ENCODE measurements at places on chromosomes 7 and 10.
A peak's percentile ranks its signal among the peaks of the same experiment; 100 is the strongest.

DNA sequence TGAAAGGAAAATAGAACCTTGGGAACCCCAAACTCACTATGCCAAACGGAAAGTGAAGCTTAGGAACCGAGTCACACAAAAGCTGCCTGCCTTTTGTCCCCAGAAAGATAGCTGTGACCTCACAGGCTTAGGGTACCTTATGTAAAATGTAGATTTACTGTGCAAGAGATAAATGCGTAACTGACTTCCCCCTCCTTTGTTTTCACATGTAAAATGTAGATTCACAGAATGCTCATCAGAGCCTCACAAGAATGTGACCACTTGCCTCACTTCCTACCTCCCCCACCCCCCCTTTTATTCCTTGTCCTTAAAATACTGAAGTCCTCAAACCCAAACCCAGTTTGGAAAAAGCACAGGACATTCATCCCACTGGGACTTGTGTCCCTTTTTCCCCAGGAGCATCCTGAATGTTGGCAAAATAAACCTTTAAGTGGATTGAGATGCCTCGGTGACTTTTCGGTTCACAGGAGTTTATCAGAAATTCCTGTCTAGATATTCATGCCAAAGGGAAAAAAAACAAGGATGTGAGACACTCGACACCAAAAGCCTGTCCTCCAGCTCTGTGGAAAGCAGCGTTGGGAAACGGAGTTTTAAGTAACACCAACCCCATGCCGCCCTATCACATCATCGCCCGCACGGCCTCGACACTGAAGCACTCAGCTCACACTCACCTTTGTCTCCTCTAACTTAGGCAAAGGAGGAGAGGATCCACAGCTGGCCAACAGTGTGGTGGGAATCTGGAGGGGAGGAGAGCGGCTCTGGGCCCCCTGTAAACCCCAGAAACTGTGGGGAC lies 45.9 kb downstream of the SVIL start:
- no peak for DNase-seq

- no peak for DNase-seq
Observed at GRCh38 chr10:127375461-127375860, 173.6 kb upstream of the NPS start.

DNA sequence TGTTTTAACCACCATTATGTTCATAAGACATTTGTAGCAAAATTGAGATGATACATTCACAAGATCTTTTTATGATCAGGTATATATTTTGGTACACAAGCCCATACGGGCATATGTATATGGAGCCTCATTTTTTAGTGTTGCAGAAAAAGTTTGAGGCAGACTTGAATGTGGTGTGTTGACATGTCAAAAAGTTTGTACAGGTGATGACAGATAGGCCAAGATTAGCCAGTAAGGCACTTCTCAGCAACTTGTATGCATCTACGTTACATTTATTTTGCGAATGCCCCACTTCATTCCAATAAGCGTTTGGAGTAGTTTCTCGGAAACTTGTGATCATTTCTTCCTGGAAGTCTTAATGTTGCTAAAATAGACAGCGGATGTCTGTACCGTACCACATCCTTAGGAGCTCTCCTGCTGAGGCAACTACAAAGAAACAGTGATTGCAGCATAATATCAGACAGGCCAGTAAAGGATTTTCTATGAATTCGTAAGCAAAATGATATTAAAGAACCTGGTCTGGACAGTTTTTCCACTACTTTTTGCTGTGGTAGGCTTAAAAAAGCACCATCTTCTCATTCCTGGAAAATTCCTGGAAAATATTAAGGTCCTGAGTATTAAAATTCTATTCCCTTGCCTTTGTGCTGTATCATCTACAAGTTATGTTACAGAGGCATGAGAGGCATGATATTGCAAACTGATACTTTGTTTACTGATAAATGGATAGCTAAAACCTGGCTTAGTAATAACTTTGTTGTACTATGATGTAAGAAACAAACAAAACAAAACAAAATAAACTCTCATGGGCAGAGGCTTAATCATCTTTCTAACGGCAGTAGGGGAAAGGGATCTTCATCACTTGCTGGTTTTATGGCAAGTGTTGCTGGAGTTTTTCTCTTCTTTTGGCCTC lies 153.6 kb downstream of the HDAC9 start:
- DNase-seq, result no peak

GRCh38 chr10:125027871-125028869 lies 86.2 kb downstream of the ZRANB1 start:
- no peak for DNase-seq

GRCh38 chr7:37441386-37441760 lies 7.3 kb downstream of the ELMO1 start:
- no peak for DNase-seq

GRCh38 chr7:141042222-141043193 lies 27.8 kb upstream of the MRPS33 start:
- DNase-seq, result no peak

GRCh38 chr7:49805371-49806007 lies 32.1 kb downstream of the VWC2 start:
- no peak for DNase-seq

DNA sequence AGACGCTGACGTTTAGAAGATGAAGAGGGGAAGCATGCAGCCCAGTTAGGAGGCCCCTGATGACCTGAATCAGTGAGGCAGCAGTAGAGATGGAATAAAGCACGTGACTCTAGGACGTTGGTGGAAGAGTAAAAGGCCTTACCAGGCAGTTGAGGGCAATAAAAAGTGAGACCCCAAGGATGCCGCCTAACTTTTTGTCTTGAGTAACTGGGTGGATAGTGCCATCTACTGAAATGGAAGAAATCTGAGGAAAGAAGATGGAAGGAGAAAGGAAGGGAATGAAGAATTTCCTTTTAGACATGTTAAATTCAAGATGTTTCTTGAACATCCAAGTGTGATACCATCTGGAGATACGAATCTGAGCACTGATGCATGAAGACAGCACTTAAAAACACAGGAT lies 220.0 kb upstream of the LRRN3 start:
- no peak for DNase-seq

GRCh38 chr7:77985974-77986339 lies 187.4 kb downstream of the PHTF2 start:
- DNase-seq, result no peak

- DNase-seq, result no peak
Observed at GRCh38 chr7:19410106-19410505, 264.9 kb upstream of the FERD3L start.

GRCh38 chr10:28180654-28181053 lies 122.2 kb downstream of the MPP7 start:
- DNase-seq, result no peak

GRCh38 chr7:128151635-128152034 lies 89.4 kb upstream of the LEP start:
- DNase-seq, result no peak

DNA sequence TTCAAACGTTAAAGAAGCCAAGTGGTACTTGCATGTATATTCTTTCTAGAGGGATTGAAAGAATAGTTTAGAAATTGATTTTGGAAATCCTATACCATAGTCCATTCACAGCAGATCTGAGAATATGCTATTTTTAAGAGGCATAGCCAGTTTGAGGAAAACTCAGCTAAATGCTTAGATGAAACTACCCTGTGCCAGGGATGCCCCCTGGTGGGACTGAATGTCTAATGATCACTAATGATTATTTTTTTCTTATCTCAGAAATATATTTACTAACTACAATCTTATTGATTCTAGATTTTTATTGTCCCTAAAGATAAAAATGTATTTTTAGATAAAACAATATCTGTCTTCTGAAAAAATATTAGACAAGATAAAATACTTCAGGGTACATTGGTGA lies 844.9 kb upstream of the PHF14 start:
- DNase-seq, result no peak

DNA sequence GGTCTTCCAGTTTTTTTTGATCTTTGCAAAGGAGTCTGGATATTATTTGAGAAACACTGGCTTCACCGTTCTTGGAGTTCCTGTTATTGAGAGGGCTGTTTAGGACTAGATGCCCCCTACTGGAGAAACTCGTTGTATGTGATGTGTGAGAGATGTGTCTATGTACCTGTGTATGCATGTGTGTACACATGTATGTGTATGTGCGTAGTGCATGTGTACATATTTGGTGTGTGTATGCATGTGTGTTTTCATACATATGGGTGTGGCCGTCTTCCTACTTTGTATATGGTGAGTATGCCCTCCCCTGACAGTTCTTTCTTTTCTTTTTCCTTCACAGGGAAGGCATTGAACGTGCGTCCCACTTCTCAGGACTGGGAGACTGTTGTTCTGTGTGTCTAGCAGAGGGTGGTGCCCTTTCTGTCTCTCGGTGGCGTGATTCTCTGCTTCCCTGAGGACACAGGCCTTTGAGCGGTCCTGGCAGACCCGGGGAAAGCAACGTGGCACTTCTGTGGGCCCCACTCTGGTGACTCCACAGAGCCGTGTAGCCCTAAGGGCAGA lies 3.0 kb upstream of the CALHM3 start:
- peak; percentile 74 for DNase-seq

GRCh38 chr7:150361402-150361801 lies 7.2 kb upstream of the REPIN1 start:
- no peak for DNase-seq
